ENCODE measurements at places on chromosomes 1 and 21.
A peak's percentile ranks its signal among the peaks of the same experiment; 100 is the strongest.

GRCh38 chr1:58005212-58005611 lies 541.3 kb downstream of the OMA1 start:
- no peak for DNase-seq

- no peak for DNase-seq
Observed at GRCh38 chr1:165454091-165454610, 9.2 kb upstream of the RXRG start.

GRCh38 chr1:23210351-23210785 lies 6.9 kb downstream of the HTR1D start:
- no peak for DNase-seq

- DNase-seq, result peak; percentile 43
Observed at GRCh38 chr1:43368646-43369020, 822 bp upstream of the ELOVL1 start.

DNA sequence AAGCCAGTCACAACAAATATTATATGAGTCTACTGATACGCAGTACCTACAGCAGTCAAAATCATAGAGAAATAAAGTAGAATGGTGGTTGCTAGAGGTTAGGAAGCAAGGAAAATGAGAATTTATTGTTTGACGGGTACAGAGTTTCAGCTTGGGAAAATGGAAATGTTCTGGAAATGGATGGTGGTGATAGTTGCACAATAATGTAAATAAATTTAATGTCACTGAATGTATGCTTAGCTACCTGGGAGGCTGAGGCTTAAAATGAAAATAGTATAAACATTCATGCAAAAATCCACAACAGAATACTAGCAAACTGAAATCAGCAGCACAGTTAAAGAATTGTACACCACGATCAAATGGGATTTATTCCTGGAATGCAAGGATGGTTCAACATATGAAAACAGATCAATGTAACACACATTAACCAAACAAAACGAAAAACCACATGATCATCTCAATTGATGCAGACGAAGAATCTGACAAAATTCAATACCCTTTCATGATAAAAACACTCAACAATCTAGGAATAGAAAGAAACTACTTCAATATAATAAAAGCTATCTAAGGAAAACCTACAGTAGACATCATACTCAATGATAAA lies 10.7 kb downstream of the TUT4 start:
- no peak for DNase-seq

DNA sequence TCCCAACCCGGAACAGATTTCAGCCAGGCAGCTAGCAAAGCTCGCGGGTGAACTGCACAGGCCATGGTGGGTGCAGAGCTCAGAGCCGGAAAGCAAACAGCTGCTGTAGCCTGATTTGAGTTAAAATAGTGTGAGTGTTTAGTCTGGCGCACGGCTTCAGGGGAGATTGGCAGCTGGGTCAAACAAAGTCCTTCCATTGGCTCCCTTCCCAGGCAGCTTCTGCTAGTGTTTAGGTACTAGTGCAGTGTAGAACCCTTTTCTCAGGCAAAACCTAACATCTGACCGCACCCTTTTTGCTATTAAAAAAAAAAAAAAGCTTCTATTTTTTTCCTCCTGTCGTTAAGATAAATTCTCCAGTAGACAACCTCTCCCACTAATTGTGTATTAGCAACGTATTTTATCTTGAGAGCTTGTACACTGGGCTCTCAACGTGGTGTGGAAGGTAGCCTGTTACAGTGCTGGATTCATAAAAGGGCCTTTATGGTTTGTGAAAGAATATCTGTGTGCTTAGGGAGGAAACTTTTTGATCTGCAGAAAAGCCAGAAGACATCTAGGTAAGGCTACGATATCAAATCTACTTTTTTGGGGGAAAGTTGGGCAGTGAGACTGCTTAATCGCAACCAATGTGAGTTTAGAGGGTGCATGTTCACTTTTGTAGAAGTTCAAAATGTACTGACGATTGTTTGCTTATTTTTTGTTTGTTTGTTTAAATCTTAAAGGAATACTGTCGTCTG lies 689.6 kb downstream of the USP25 start:
- DNase-seq, result peak; percentile 83

- DNase-seq, result no peak
Observed at GRCh38 chr1:152585586-152585985, 5.3 kb upstream of the LCE3D start.

DNA sequence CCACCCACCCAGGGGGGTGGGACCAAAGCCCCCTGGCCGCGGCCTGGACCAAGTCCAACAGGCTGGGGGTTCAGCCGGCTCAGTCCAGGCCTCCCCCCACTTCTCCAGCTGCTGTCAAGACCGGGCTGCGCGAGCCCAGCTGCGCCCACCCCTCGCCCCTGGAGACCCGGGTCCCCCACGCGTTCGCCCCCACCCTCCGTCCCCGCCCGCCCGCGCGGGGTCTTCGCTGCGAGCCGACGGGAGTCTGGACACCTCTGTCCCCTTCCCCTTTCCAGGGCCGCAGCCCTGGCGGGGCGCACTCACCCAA lies 253 bp downstream of the RAP1GAP start:
- DNase-seq, result no peak

- peak; percentile 26 for DNase-seq
Observed at GRCh38 chr1:67838180-67838910, 5.1 kb upstream of the GNG12 start.

DNA sequence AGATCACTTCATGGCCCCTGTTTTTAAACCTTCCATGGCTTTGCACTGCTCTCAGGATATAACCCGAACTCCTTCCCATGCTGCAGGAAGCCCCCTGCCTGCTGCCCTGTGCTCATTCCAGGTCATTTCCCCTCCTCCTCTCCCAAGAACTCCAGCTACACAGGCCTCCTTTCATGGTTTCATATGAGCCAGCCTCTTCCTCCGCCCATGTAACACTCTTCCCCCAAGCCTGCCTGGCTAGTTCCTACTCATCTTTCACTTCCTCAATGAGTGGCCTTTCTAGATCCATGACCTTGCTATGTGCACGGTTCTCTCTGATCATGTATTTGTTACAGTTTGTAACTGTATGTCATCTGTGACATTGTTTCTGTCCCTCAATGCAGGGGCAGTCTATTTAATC lies 3.1 kb upstream of the NCF2 start:
- DNase-seq, result no peak

- DNase-seq, result peak; percentile 26
Observed at GRCh38 chr1:237875291-237875690, 15.4 kb downstream of the ZP4 start.

DNA sequence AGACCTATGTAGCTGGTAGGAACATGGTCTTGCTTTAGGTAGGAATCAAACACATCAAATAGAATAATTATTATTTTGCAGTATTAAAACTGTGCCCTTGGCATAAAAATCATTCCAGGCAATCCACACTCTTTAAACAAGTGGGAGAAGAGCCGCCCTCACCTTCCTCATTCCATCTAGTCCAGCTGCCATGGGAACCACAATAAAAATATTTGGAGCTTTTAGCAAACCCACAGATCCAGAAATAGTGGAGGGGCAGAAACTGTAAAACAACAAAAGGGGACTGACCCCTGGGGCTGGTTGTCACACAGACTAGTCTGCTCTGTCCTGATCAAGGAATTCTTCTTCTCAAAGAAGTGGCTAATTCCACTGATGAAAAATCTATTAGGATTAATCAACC lies 61.6 kb downstream of the PTPRC start:
- DNase-seq, result no peak

DNA sequence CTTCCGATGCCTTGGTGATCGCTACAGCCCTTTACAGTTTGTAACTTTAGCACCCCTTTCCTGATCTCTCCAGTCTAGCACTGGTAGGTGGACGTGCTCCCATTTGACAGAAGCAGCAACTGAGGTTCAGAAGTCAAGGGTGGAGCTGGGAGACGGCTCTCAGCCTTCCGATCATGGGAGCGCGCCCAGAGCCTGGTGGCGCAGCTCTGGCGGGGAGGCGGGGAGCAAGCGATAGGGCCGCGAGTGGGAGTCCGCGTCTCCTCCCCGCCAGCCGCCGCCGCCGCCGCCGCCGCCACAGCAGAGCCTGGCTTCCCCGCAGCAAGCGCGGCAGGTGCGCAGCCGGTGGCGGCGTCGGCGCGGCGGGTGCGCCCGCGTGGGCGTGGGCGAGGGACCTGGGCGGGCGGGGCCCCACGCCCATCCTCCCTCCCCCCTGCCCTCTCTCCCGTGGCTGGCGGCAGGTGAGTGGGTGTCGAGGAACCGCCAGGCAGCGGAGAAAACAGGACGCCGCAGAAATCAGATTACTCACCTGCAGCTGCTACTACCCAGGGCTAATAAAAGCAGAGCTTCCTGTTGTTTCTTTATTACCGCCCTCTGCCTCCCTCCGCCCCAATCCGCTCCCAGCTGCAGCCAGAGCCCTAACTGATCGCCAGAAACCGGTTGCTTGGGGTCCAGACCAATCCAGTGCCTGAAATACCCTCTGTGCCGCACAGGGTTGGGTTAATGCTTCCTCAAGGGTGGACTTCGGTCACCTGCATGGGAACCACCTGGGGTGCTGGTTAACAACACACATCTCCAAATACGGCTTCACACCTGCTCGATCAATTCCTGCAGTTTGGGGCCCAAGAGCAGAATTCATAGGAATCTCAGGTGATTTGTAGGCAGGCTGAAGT lies 60.2 kb upstream of the ID3 start:
- DNase-seq, result peak; percentile 28

DNA sequence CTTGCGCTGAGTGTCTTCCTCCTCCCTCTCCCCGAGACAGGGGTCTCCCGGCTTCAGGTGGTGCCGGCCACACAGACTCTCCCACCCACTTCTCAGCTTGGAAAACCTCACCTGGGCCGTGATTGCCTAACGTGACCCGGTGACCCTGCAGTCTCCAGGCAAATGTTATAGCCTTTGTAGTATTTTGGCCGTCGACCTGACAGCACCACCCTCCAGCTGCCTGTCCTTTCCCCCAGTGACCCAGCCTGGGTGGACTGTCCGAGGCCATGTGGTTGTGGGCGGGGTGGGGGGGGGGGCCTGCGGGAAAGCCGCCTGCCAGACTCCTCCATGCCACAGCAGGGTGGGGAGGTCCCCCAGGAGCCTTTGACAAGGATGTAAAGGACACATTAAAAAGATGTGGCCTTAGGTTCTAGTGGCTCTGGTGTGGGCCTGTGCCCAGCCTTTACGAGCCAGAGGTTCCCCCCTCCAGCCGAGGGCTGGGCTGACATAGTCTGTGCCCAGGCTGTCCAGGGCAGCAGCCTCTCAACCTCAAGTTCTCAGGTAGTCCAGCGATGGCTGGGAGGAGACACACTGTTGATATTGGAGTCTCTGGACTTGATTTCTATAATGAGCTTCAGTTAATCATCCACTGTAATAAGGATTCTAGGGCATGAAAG lies 8.1 kb downstream of the TOR3A start:
- no peak for DNase-seq
